ENCODE measurements at places on chromosomes 12 and 14. TPM values are rescaled to one million over a fixed set of nuclear protein-coding genes. Genes with fewer than 3 reads are reported as not detected.
A peak's percentile ranks its signal among the peaks of the same experiment; 100 is the strongest.

DNA sequence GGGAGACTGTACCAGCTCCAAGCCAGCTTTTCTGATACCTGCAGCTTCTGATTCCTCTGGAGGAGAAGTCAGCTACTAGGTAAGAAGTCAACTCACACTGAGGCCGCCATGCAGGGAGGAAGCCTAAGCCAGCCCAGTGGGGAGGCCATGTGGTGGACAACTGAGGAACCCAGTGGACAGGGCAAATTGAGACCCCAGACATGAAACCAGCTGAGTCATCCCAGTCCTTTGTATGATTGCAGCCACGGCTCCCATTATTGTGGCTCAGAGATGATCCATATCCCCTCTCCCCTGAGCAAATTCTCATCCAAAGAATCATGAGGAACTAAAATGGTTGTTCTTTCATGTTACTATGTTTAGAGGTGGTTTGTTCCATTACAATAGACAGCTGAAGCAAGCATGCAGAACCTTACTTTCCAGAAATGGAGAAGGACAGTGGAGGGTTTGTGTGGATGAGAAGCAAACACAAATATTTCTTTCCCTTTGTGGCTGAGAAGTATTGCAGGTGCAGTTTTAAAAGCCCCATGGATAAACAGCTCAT is 1147.3 kb upstream of the TMEM132C start:
- DNase-seq, result no peak

DNA sequence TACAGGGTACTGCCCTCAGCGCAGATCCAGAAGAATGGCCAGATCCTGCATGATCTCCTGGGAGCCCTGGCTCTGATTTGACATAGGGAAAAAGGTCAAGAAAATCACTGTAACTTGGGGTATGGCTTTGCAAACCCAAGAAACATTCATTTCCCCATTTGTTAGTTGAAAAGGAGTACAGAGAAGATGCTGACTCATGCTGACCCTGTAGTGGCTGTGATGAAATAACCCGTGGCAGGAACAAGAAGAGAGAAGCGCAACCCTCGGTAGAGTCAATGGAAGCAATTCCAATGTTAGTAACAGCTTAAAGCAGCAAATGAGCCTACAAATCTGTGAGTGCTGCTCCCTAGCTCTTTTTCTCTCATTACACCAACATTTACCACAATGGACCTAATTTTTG is 281.6 kb upstream of the NPAS3 start:
- no peak for DNase-seq

The EP400 gene
- 14.4 TPM for total RNA-seq

GRCh38 chr14:96739200-96739910 is 57.8 kb upstream of the VRK1 start:
- no peak for DNase-seq

DNA sequence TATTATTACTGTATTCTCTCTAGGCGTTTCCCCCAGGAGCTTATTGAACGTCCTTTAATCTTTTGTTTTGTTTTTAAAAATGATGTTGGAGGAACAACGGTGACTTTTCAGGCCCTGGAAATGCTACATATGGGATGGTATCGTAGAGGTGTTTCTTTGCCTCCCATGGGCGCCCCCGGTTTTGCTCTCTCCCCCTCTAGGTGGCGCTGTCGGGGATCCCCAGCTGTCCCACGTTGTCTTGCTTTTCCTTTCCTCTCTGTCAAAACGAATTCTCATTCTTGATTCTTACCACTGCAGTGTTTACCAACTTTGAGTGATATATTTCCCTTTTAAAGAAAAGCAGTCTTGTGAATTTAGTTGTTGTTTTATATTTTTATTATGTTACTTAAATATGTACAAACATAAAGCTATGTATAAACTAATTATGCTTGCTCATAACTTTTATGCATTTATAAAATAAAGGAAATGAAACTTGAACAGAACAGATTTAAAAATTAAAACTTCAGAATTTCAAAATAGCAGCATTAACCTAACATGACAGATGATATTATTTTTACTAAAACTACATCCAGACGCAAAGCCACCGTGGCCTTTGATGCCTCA is 171.9 kb downstream of the RGS6 start:
- DNase-seq, result no peak

- DNase-seq, result peak; percentile 66
These were observed 581 bp downstream of the PITPNM2 start for GRCh38 chr12:123150275-123150743.

The CLEC1A gene
- total RNA-seq, result 0.62 TPM

- DNase-seq, result no peak
These were observed 242.6 kb downstream of the CEP128 start for GRCh38 chr14:80698974-80699373.

- DNase-seq, result no peak
These were observed 4.9 kb downstream of the ST8SIA1 start for GRCh38 chr12:22329621-22330020.

GRCh38 chr14:102303664-102304063 is 1.3 kb downstream of the MOK start:
- DNase-seq, result no peak

The HPD gene
- 772 TPM for total RNA-seq

DNA sequence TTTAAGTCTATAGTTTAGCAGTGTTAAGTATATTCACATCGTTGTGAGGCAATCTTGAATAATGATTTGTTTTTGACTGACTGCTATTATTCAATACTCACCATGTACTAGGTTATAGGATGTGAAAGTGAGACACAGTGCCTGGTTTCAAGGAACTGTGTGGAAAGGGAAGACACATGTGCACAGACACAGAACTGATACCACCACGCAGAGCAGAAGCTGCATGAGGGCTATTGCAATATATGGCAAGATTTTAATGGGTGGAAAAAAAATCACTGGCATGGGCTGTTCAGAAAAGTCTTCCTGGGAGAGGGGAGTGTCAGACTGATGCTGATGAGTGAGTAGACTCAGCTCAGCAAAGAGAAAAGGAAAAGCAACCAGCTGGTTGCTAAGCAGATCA is 10.4 kb downstream of the SLC7A8 start:
- DNase-seq, result no peak

GRCh38 chr12:92606956-92607355 is 95.8 kb upstream of the PLEKHG7 start:
- DNase-seq, result no peak

The BAG5 gene
- total RNA-seq, result 11.4 TPM

GRCh38 chr12:114968727-114969126 is 284.8 kb upstream of the TBX3 start:
- no peak for DNase-seq

The PSME1 gene
- 103 TPM for total RNA-seq

The SLC5A8 gene
- total RNA-seq, result not detected

GRCh38 chr12:1373901-1374735 is 220.3 kb downstream of the FBXL14 start:
- no peak for DNase-seq

DNA sequence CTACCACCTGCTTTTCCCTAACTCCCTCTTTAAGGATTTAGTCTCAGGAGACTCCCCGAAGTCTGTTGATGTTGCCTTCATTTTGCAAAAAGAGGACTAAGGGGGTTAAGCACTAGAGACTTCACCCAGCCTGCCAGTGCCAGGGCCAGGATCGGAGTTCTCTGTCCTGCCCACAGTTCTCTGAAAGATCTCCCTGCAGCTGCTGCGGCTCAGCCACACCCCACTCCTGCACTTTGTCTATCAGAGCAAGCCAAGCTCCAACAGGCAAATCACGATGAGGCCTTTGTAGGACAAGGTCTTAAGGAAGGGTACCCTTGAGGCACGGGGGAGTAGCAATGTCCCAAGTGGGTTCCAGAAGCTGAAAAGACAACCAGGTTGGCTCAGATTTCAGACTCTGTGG is 148.8 kb upstream of the EGLN3 start:
- no peak for DNase-seq

GRCh38 chr12:1567852-1568251 is 26.5 kb downstream of the FBXL14 start:
- DNase-seq, result no peak

The OTX2 gene
- not detected for total RNA-seq

- DNase-seq, result no peak
These were observed 25.7 kb downstream of the FNTB start for GRCh38 chr14:65012353-65012752.

DNA sequence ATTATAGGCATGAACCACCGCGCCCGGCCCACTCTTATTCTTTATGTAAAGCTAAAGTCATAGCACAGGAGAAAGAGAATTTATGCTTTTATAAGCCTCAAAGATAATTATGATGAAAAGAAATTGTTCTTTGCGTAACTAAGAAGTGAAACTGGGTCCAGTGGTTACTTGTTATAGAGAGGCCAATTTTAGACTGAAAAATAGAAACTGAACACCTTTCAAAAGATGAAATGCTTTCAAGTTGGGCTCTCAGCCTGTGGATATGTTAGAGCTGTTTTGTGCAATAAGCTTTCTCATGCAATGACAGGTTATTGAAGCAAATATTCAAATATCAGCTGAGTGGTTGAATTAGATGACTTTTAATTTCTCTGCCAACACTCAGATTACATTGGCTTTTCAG is 7.9 kb downstream of the TMEM253 start:
- DNase-seq, result no peak

Data from right lobe of liver (tissue), 6 donors.